Neural crest cell (in vitro differentiated cells): ENCODE measurements at places on chromosomes 1 and 21. TPM values are rescaled to one million over a fixed set of nuclear protein-coding genes. Genes with fewer than 3 reads are reported as not detected.

The TMCC2 gene
- total RNA-seq, result 14.9 and 16.1 TPM in 2 replicates

The GUCA2A gene
- total RNA-seq, result not detected in 2 replicates

The OR2AK2 gene
- not detected in 2 replicates for total RNA-seq

The MCOLN3 gene
- total RNA-seq, result 0.09 TPM in 1 of 2 replicates, not detected in the other

The LCE1D gene
- not detected in 2 replicates for total RNA-seq

The EXTL1 gene
- 7.6 and 8.1 TPM in 2 replicates for total RNA-seq

The CA6 gene
- not detected in 2 replicates for total RNA-seq

The LRRC40 gene
- total RNA-seq, result 27.7 and 28.0 TPM in 2 replicates

The PIK3R3 gene
- 85.3 and 92.2 TPM in 2 replicates for total RNA-seq

The CFHR4 gene
- total RNA-seq, result not detected in 2 replicates

The SYT14 gene
- 3.6 and 4.1 TPM in 2 replicates for total RNA-seq

The CNTN2 gene
- total RNA-seq, result 24.9 and 26.3 TPM in 2 replicates

The CRB1 gene
- total RNA-seq, result 1.8 and 1.9 TPM in 2 replicates

The OR2T35 gene
- not detected in 2 replicates for total RNA-seq

The DEDD gene
- total RNA-seq, result 35.1 and 36.2 TPM in 2 replicates
